ENCODE measurements at places on chromosomes 5 and 9. TPM values are rescaled to one million over a fixed set of nuclear protein-coding genes. Genes with fewer than 3 reads are reported as not detected.
A peak's percentile ranks its signal among the peaks of the same experiment; 100 is the strongest.

- H3K36me3 ChIP-seq, result no peaks in the 10 kb centered on the region
- H3K4me3 ChIP-seq, result no peak overlapping the region
- H3K27ac ChIP-seq, result no peak overlapping the region
- peaks cover 5% of the 10 kb centered on the region for H3K4me1 ChIP-seq
- H3K27me3 ChIP-seq, result no peaks in the 10 kb centered on the region
These were observed 89.6 kb downstream of the ASTN2 start for GRCh38 chr9:117325110-117325731.

The IL7R gene
- 3.1 TPM for total RNA-seq

The CNTNAP3B gene
- total RNA-seq, result 19.7 TPM

DNA sequence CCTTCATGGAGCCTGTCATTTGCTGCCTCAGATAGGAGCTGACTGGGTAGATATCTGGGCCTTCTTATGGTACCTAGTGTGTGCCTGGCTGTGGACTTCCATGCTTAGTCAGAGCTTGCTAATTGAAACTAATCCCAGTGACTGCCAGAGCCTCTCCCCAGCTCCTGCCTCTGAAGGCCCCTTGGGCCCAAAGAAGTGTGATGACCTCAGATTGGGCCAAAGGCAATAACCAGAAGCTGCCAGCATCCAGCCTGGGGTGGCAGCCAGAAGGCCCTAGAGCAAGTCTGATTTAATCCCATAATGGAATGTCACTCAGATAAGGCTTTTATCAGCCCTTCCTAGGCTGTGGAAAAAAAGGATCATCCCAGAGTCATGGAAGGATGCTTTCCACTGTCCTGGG lies 17.1 kb upstream of the CDC23 start:
- no peaks in the 10 kb centered on the region for H3K4me1 ChIP-seq
- H3K4me3 ChIP-seq, result no peak overlapping the region

The PCDH1 gene
- total RNA-seq, result 25.3 TPM

- no peaks in the 10 kb centered on the region for H3K27me3 ChIP-seq
- DNase-seq, result no peak
- no peak overlapping the region for H3K4me3 ChIP-seq
- no peak overlapping the region for H3K27ac ChIP-seq
- no peaks in the 10 kb centered on the region for H3K36me3 ChIP-seq
These were observed 38.0 kb downstream of the ZNF622 start for GRCh38 chr5:16427587-16427986.

DNA sequence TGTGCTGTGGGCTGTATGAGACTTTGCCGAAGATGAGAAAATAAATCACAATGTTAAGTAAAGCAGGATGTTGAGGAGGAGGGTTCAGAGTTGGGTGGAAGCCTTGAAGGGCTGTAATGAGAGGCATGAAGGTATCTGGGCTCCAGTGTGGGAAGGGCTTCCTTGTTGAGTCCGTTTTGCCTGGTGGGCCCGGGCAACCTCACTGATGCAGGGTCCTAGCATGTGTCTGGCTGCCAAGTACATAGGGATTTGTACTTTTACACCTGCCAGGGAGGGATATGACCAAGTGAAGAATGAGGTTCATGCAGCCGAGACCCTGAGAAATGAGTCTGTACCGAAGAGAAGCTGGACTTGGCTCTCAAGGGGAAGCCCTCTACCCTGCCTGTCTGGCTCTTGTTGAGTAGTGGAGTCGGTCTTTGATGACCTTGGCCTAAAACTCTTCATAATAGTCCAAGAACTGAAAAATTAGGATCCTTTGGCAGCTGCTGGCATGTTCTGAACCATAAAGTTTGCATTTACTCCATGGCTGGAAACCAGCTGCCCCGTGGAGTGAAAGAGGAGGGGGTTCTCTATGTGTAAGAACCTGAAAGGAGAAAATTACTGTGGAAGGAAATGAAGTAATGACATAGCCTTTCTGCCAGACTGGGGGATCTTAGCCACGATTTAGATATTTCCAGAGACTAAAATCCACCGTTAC lies 59.0 kb upstream of the DPYSL3 start:
- no peak overlapping the region for H3K27ac ChIP-seq
- H3K4me3 ChIP-seq, result no peak overlapping the region
- H3K4me1 ChIP-seq, result no peaks in the 10 kb centered on the region
- no peak for DNase-seq
- no peaks in the 10 kb centered on the region for H3K36me3 ChIP-seq

DNA sequence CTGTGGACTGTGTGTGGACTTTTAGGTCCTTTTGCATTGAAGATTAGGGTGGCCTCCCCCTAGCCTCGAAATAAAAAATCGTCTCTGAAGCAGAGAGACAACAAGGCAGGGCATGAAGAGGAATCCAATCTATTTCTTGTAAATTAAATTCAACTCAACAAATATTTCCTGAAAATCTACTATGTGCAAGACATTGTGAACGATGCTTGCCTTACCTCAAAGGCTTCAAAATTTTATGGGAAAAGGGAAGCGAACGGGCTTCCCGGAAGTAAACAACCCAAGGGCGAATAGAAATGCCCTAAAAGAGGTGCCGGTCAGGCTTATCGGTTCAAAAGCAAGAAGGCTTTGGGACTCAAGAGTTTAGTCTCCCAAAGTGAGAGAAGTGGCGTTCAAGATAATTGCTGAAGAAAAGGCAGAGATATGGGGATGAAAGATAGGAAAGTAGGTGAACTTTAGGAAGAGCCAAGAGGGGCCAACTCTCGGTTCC lies 525 bp downstream of the KIF24 start:
- no peaks in the 10 kb centered on the region for H3K36me3 ChIP-seq
- DNase-seq, result no peak
- peak overlapping the region; percentile 37 for H3K27ac ChIP-seq
- H3K27me3 ChIP-seq, result no peaks in the 10 kb centered on the region

DNA sequence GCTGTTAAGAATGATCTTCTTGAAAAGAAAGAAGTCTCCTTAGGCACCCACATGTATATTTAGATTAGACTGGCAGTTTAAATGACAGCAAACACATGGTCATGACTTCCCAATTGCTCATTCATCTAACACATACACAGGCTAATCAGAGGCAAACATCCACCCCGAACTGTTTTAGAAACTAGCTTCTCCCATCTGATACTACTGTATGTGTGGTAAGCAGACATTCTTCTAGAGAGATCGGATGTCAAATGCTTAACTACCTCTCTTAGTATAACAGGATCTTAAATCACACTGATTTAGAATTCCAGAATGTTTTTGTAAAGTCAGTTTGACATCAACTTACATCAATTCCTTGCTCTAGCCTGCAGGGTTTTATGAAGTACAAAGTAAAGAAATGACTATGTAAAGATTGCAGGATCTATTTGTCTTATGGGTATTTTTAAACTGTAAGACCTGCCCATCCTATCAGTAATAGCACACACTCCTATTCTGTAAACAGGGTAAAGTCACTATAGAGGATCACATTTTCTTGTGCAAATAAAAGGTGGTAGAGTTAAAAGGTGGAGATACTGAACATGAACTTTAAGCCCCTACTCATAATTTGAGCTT lies 239.7 kb downstream of the MLLT3 start:
- H3K4me3 ChIP-seq, result no peak overlapping the region
- no peaks in the 10 kb centered on the region for H3K27me3 ChIP-seq
- no peaks in the 10 kb centered on the region for H3K4me1 ChIP-seq
- H3K27ac ChIP-seq, result no peak overlapping the region
- DNase-seq, result no peak
- no peaks in the 10 kb centered on the region for H3K36me3 ChIP-seq

The C5orf58 gene
- not detected for total RNA-seq

GRCh38 chr9:87233899-87234455 lies 263.7 kb upstream of the DAPK1 start:
- no peak overlapping the region for H3K27ac ChIP-seq
- no peaks in the 10 kb centered on the region for H3K4me1 ChIP-seq
- no peaks in the 10 kb centered on the region for H3K27me3 ChIP-seq

The STK32A gene
- 0.39 TPM for total RNA-seq

- no peak overlapping the region for H3K4me3 ChIP-seq
- no peak overlapping the region for H3K27ac ChIP-seq
- H3K27me3 ChIP-seq, result no peaks in the 10 kb centered on the region
- no peak for DNase-seq
- H3K36me3 ChIP-seq, result no peaks in the 10 kb centered on the region
- H3K4me1 ChIP-seq, result no peaks in the 10 kb centered on the region
These were observed 172.0 kb upstream of the TBC1D2 start for GRCh38 chr9:98427491-98427890.

The MYMK gene
- total RNA-seq, result not detected

DNA sequence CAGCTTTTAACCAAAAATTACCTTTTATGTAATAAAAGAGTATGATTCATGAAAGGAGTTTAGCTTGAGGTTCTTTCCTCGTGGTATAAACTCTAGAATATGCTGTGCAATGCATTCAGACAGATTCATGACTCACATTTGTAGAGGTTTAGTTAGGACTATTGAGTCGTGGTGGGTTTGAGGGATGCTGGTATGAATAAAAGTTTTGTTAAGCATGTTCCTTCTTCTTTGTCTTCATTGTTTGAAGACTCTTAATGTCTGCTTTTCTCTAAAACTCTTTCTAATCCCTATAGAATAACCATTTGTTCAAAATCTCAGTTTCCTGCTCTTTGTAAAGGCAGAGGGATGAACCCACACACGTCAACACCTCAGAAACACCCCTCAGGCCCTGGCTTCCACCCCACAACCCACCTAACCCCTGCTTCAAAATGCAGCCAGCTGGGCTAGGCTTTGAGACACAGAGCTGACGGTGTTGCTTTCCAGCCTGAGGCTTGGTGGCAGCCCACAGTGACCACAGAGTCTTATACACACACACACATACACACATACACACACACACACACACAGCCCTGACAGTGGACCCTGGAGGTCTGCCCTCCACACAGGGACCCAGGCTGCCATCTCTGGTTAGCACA lies 69.0 kb upstream of the IRX1 start:
- no peaks in the 10 kb centered on the region for H3K36me3 ChIP-seq
- no peak for DNase-seq
- no peaks in the 10 kb centered on the region for H3K27me3 ChIP-seq

The THG1L gene
- total RNA-seq, result 4.5 TPM

The DEPDC1B gene
- 0.16 TPM for total RNA-seq

The LRRC70 gene
- 1.9 TPM for total RNA-seq

The OTP gene
- not detected for total RNA-seq

- no peaks in the 10 kb centered on the region for H3K36me3 ChIP-seq
- DNase-seq, result peak; percentile 95
- no peaks in the 10 kb centered on the region for H3K4me1 ChIP-seq
- no peaks in the 10 kb centered on the region for H3K27me3 ChIP-seq
These were observed 10.3 kb upstream of the PCDHB1 start for GRCh38 chr5:141040771-141041426.

DNA sequence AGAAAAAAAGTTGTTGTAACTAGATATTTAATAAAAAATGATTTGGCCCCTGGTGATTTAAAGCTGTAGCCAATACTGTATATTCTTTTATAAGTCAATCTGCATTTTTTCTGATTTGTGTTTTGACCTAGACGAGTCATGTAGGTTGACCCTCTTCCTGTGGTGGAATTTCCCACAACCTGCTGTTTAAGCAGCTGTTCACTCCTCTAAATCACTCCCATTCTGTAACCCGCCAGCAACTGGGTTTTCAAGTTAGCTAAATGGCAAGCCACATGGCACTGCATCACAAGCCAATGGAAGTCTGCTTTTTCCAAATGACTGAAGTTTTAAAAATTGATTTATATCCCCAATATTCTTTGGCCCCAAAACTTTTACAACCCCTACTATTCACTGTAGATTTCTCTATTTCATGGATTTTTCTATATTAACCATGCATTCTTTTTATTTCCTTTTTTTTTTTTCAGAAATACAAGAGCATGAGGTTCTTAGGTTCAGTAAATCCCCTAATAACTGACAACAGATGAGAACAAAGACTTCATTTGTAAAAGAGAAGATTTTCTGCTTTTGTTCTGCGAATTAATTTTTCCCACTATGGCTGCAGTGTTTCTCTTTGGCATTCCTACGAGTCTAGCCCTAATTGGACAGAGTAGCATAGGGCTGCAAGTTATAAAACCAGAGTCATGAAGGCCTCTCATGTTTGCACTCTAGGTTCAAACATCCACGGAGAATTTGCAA lies 184.5 kb upstream of the TLE4 start:
- no peak overlapping the region for H3K27ac ChIP-seq
- no peak for DNase-seq
- no peak overlapping the region for H3K4me3 ChIP-seq
- H3K4me1 ChIP-seq, result no peaks in the 10 kb centered on the region

- no peaks in the 10 kb centered on the region for H3K27me3 ChIP-seq
- no peak overlapping the region for H3K4me3 ChIP-seq
- H3K4me1 ChIP-seq, result peaks cover 4% of the 10 kb centered on the region
These were observed 100.9 kb downstream of the PIK3R1 start for GRCh38 chr5:68316469-68316868.

The GLRA1 gene
- not detected for total RNA-seq

GRCh38 chr5:179411161-179411841 lies 66.0 kb upstream of the ADAMTS2 start:
- H3K36me3 ChIP-seq, result no peaks in the 10 kb centered on the region
- no peak overlapping the region for H3K27ac ChIP-seq
- peak; percentile 23 for DNase-seq

DNA sequence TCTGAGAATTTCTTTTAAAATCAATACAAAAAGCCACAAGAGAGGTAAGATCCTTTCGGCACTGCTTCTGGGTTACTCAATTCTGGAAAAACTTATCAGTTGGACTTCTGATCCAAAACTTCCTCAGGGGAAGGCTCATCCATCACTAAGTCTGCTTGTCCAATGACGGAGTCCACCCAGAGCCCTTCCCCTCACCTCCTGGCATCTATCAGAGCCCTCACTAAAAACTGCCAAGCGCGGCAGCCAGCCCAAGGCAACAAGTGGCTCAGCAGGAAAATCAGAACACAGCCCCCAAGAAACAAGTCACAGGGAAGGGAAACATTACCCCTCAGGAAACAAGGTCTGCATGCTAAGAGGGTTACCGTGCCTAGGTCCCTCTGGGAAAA lies 869 bp upstream of the ESM1 start:
- H3K4me1 ChIP-seq, result no peaks in the 10 kb centered on the region
- no peak overlapping the region for H3K4me3 ChIP-seq
- no peaks in the 10 kb centered on the region for H3K36me3 ChIP-seq
- H3K27ac ChIP-seq, result no peak overlapping the region
- H3K27me3 ChIP-seq, result no peaks in the 10 kb centered on the region

DNA sequence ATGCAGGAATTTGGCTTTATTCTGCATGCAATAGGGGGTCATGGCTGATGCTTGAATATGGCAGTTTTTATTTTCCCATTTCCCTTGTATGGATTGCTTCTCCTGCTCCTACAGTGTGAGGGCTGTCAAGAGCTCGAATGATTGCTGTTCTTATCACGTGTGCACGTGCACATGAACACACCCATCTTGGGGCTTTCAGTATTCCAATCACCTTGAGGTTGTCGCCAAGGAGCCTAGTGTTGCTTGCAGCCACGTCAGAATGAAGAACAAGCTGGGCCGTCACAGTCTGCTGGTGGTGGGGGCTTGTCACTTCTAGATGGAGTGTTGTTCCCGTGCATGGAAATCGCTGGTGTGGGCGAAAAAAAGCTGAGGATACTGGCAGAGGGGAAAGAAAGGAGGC lies 219.4 kb upstream of the GLRA1 start:
- H3K4me1 ChIP-seq, result no peaks in the 10 kb centered on the region
- H3K27ac ChIP-seq, result no peak overlapping the region
- no peaks in the 10 kb centered on the region for H3K36me3 ChIP-seq
- no peak for DNase-seq
- no peaks in the 10 kb centered on the region for H3K27me3 ChIP-seq
- H3K4me3 ChIP-seq, result no peak overlapping the region

All from right atrium auricular region (tissue), 2 donors.